Right ventricle myocardium inferior (tissue), 1 donor: ENCODE measurements at places on chromosomes 7 and 10.

DNA sequence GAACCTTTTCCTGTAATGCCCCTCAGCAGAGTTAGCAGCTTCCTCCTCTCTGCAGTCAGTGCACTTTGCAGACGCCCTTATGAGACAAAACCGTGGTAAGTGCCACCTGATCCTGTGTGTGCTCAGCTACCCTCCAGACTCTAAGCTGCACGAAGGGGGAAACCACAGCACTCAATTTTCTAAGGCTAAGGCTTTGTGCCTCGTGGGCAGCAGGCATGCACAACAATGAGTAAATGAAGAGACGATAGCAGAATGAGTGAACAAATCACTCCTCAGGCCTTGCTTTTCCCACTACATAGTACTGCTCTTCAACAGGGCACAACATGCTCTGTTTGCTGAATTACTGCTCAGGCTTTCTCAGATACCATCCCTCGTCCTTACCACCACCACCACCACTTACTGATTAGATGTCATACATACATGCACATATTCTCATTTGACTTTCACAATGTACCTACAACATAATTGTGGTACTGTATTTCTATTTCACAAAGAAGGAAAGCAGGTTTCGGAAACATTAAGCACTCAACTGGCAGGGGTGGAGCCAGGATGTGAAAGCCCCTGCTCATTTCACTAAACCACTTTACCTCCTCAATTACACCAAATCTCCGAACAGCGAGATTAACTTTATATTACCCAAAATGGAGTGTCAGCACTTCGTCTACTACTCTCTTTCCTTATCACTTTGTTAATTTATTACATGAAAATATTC is 85.4 kb downstream of the ICA1 start:
- DNase-seq: no peak

DNA sequence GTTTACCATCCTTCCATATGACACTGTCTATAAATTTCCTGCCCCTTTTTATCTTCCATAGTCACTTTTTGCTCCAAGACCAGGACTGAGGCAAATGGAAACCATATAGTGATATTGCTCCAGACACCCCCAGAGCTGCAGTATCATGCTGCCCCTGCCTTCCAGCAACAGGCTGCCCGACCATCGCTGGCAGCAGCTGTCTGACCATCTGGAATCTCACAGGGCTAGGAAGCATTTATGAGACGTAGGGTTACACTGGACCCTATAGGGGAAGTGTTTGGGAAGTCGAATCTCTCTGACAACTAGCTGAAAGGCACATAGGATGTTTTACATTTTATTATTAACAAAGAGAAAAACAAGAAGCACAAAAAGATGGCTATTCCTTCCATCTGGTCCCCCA is 19.4 kb downstream of the ENO4 start:
- DNase-seq: no peak

GRCh38 chr7:142789441-142789840 is 18.7 kb downstream of the PRSS2 start:
- DNase-seq: no peak

- no peak for DNase-seq
Measured at GRCh38 chr10:27143686-27144085, 10.5 kb downstream of the YME1L1 start.

DNA sequence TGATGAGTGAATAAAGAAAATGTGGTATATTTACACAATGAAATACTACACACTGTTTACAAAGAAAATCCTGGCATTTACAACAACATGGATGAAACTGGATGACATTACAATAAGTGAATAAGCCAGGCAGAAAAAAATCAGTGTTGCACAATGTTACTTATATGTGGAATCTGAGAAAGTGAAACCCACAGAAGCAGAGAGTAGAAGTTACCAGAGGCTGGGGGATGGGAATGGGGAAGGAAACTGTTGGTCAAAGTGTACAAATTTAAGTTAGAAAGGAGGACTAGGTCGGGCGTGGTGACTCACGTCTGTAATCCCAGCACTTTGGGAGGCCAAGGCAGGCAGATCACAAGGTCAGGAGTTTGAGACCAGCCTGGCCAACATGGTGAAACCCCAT is 538.5 kb upstream of the MKI67 start:
- no peak for DNase-seq

DNA sequence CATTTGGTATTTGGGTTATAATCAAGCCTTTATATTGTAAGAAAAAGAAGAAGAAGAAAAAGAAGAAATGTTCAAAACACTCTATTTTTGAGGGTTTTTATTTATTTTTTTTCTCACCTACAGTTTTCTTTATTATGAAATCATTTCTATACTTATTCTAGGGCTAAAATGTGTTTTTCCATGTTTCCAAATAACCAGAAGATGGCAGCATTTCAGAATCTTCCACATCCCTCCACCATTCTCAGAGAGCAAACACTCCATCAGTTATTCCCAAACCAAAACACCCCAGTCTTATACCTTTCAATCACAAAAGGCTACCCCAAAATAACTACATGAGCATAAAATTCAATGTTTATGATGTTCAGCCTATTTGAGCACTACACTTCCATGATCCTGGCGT is 38.7 kb upstream of the PPP1R17 start:
- no peak for DNase-seq

- no peak for DNase-seq
Measured at GRCh38 chr7:132352800-132353199, 223.5 kb downstream of the PLXNA4 start.

DNA sequence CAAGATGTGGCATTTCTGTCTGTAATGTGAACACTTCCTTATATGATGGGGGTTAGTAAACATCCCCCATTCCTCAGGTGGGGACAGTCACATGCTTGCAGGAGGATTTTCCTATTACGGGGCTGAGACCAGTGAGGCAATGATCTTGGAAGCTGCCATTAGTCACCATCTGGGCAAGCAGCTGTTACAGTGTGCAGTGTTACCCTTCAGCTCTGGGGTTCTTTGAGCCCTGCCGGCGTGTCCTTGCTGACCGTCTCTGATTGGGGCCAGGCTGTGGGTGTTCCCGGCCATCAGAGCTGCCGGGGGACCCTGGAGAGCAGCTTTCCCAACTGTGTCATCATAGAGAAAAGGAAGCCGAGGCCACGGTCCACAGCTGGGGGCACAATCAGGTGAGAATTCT is 126.8 kb upstream of the FAM20C start:
- no peak for DNase-seq

DNA sequence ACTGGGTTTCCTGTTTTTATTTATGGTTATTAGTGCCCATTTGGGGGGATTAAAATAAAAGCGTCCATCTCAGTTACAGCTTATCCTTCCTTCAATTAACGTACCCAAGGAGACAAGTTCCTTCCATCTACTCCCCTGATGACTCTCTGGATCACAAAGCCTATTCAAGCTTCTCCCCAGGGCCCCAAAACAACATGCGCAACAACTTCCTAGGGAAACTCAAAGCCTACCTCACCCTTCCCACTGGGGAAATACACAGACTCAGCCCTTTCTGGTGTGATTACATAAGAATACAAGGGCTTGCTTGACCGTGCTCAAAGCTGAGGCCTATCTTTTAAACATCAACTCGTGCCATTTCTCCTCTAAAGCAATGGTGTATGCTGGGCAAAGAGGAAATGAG is 112.4 kb downstream of the CDK6 start:
- no peak for DNase-seq

DNA sequence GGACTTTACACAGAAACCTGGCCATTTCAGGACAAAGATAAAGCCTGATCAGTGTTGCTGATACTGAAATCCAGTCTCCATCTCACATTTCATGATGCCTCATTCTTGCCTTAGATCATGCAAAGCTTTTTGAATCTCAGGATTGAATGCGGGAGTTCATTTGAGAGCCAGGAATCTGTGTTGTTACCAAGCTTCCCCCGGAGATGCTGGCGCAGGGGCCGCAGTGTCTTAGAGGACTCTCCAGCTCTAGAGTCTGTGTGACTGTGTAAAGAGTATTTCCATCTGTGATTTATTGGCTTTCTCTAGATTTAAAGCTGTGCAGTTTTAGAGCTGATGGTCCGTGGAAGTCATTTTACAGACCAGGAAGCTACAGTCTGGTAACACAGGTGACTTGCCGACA is 32.0 kb downstream of the LMTK2 start:
- DNase-seq: no peak
